NCI-H2081 treated with DMSO at 0.1 percent for 48 hours (cell line): ENCODE measurements at places on chromosomes 13 and 19.

DNA sequence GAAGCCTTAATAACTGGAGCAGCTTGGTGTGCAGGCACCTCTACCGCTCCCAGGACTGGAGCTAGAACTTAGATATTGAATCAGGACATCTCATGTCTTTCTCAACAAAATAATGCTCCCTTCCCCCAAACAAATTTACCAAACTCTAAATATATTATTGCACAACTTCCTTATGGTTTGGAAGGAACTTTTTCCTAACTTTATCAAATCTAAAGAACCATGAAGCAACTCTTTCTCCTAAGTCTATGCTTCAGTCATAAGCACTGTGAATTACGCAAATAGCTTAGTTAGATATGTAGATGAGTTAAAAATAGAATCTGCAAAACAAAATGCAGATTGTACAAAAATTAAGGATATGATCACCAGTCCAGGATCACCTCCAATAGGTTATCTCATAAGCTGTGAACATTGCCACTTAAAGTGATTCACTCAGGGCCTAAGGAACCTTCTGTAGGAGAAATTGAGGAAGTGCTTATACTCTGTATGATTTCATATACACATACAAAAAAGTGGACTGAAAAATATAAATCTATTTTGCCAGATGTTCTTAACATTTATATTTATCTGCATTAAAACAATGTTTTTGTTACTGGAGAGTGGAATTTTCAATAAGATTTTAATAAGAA lies 20.4 kb upstream of the MAB21L1 start:
- DNase-seq = no peak

DNA sequence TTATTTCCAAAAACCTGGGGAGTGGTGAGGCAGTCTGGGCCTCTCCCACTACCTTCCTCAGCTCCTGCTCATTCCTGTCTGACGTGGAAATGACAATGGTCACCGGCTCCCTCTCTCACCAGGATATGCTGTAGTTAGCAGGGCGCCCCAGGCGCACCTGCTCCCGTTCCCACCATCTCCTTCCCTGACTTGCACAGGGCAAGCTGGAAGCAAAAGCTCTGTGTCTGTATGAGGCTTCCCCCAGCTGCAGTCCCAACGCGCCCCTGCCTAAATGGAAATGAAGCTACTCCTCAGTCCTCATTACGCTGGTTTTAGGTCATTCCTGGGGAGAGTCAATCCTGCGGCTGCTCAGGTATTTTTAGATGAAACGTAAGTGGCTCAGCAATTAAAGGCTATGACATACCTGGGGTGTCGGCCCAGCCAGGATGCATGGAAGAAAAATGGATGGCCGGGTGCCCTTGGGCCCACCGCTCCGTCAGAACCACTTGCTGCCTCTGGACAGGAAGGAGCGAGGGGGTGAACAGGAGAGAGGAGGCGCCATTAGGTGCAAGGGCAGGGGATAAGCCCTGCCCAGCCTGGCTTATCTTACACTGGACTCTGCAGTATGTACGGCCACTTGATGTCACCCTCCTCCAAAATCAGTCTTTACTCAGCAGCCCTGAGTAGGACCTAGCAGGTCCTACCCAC lies 32.4 kb downstream of the DHRS12 start:
- no peak for DNase-seq

- DNase-seq = no peak
Observed at GRCh38 chr13:30545320-30545719, 72.4 kb upstream of the USPL1 start.

GRCh38 chr13:41780715-41781706 lies 179.9 kb downstream of the VWA8 start:
- no peak for DNase-seq

GRCh38 chr13:109730812-109731335 lies 55.5 kb downstream of the IRS2 start:
- DNase-seq = no peak
